NK-92 treated with Interleukin-12 subunit alpha and Interleukin-12 subunit beta, amount 100 ng/mL, for 24 hours (cell line): ENCODE measurements at places on chromosomes 7 and 10.

DNA sequence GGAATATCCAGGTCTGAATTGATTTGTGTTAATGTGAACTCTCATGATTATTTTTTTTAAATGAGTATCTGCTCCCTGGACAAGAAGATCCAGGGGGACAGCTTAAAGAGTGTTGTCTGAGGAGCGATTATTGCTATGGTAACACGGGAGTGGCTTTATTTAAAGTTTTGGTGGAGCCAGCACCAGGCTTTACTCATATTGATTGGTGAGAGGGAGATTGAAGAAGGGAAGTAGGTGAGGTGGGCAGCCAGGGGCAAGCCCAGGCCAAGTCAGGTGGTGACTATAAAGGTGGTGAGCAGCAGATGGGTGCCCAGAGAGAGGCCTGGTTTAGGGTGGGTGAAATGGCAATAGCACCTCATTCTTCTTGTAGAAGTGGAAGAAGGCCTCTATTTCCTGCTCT lies 10.2 kb upstream of the AGR2 start:
- DNase-seq, result no peak

- DNase-seq, result no peak
Observed at GRCh38 chr7:17041324-17041723, 159.5 kb upstream of the AGR3 start.

GRCh38 chr7:36029853-36030515 lies 123.1 kb upstream of the EEPD1 start:
- DNase-seq, result no peak

GRCh38 chr10:76197293-76197692 lies 765.9 kb downstream of the LRMDA start:
- no peak for DNase-seq

DNA sequence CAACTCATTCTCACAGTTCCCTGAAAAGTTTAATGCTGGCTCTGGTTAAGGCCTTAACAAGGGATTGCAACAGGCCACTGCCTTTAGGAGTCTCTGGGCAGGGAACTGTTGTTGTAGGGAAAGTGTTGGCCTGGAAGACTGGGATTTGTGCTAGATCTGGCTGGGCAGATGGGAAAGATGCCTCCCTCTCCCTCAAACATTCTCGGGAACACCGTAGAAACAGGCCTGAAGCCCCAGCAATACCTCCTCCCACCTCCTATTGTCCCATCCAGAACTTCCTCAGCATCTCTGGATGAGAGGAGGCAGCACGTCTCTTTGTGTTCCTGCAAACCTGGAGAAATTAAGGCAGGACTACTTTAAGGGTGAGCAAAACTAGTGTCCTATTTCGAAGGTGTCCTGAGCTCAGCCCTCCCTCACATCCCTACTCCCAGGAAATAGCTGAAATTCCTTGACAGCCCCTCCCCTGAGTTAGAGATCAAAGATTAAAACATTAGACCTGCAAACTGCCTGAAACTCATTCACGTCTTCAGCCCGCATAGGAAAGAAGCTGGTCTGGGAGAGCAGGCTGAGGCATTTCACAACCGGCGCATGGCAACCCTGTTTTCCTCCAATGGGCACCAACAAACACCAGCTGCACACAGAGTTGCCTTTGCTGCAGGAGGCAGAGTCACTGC lies 10.9 kb upstream of the MAP3K8 start:
- no peak for DNase-seq

GRCh38 chr10:89702121-89702480 lies 711 bp downstream of the KIF20B start:
- peak; percentile 7 for DNase-seq

DNA sequence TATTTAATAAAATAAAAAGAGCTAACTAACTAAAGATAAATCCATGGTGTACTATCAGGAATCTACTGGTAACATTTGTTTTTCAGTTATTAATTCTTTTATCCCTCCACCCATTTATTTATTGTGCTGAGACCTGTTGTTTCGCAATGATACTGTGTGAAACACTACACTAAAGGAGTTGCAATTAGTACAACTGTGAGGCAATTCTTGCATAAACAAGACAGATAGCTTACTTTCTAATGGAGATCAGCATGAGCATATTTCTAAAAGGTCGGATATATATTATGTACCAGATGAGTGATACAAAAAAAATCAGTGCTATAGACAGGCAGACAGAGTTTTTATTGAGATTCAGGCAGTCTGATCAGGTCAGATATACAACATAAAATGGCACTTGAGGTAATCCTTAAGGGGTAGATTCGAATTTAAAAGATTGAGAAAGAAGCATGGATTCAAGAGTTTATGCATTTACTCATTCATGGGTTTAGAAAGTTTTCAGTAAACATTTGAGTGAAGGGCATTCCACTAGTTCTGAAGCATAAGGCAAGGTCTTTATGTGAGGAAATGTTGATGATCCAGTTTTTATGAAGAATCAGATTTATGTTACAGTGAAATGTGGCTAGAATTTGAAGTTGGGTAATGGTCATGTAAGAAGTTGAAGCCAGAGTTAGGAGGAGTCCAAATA lies 147.6 kb downstream of the POLR1F start:
- no peak for DNase-seq

- DNase-seq, result no peak
Observed at GRCh38 chr10:71080381-71081228, 131.8 kb upstream of the UNC5B start.

- DNase-seq, result no peak
Observed at GRCh38 chr7:148850564-148850963, 33.5 kb downstream of the EZH2 start.

DNA sequence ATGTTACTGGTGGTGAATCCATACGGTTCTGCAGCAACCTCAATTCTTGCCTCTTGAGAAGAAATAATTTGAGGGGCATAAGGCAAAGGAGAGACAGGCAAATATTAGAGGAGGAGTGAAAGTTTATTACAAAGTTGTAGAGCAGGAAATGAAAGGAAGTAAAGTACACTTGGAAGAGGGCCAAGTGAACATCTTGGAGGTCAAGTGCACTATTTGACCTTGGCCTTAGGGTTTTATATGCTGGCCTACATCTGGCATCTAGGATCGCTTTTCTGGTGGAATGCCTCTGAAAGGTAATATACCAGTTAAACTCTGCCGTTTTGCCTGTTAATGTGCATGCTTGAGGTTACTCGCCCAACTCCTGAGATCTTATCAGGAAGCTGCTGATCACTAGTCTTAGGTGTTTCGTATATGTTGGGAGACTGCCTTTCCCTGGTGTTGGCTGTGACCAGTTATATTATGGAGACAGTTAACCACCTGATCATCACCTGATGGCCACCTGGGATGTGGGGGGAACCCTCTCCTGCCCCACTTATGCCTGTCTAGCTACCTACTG lies 66.1 kb upstream of the CYP2C18 start:
- DNase-seq, result no peak
